Breast epithelium (tissue), 4 donors: ENCODE measurements at places on chromosomes 3 and 15.

DNA sequence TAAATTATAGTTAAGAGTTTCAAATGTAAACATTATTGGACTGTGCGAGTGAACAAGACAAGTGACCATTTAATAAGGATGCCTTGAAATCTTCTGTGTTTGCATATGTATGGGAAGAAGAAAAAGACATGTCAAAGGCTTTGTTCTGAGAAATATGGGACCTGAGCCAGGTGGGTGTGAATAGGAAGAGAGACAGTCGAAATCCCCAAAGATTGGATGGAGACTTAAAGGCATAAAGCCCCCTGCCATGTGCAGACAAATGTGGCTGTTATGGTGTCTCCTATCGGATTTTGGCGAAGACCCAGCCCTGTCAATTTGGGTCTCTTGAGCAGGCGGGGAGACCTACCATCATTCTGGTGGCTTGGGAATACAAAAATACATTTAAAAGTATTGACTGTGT, 16.9 kb downstream of the FXR1 start:
- DNase-seq = no peak

DNA sequence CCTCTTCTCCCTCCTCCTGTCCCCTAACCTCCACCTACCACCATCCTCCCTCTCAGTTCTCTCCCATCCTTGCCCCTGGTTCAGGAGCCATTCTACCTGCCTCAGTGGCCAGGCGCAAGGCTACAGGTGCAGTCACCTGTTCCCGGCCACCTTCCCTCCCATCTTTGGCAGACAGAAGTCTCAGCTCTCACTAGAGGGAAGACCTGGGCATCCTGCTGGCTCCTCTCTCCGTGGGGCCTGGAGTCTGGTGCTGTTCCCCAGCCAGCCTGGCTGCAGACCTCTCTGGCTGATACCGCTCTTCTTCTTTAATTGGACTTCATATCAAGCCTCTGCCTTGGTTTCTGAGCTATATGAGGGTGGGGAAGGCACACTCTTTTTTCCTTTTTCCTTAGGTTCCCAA, 53.0 kb upstream of the SLC6A1 start:
- no peak for DNase-seq

DNA sequence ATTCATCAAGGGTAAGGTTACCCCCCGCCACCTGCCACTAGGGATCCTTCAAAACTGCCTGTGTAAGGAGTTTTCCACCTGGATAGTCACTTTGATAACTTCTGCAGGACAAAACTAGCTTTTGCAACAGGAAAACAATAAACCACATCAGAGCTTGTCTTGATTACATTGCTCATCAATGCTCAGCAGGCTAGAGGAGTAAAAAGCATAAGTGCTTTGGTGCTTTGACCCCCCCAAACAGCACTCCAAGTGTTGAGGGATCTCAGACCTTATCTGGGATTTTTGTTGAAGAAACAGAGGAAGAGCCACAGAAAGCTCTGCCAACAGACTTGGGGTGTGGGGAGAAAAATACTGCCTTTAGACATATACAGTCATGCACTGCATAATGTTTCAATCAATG, 10.8 kb upstream of the PHLDB2 start:
- no peak for DNase-seq

DNA sequence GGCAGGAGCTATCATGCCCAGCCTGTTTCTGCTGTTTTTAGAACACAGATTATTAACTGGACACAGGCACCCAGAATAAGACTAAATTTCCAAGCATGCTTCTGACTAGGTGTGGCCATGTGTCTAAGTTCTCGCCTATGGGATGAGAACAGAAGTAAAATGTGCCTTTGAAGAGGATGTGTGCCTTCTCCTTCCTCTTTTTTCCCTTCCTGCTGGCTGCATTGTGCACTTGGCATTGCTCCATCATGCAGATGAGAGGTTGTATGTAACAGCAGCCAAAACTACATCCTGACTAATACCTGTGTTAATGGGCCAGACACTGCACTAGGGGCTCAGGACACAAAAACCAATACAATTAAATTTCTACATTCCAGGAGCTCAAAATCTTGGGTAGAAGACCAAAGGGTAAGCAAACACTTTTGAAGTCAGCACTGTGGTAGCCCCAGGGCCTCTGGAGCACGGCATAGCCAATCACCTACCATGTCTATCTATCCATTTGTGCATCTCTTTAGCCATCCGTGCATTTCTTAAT, 40.9 kb upstream of the RNU6-1 start:
- DNase-seq = no peak

DNA sequence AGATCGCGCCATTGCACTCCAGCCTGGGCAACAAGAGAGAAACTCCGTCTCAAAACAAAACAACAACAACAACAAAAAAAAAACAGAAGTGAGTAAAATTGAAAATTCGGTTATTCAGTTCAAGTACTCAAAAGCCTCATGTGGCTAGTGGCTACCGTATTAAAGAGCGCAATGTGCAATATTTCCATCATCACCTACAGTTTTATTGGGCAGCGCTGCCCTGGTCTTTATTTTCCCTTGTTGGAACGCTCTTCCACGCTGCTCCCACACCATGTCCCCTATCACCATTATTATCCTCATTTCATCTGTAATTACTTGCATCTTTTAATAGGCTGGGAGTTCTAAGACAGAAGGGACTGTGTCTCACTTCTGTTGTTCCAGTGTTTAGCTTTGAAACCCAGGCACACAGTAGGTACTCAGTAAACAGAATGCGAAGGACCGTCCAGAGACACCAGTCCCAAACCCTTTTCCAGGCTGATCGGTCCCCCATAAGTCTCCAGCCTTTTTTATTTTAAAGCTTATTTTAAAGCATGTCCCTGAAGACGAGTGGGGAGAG, 423 bp upstream of the HACD3 start:
- DNase-seq = no peak

GRCh38 chr3:138384531-138384930, 36.2 kb downstream of the MRAS start:
- DNase-seq = no peak

- DNase-seq = no peak
Measured at GRCh38 chr15:77430213-77430612, 9.5 kb downstream of the HMG20A start.

DNA sequence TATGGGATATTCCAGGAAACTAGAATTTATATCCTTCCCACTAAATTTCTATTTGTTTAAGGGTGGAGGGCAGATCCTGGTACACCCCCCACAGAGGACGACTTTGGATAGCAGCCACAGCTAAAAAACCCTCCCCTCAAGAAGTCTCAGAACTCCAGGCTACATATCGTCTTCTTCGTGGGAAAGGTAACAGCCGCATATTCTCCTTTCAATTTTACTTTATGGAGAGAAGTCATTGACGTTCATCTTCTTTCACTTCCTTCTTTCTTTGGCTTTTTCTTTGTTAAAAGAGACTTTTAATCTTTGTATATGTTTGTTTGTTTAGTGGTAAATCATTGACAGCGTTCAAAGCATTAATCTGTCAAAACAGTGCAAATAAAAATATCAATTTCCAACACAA, 36.3 kb downstream of the TRIP4 start:
- DNase-seq = no peak

DNA sequence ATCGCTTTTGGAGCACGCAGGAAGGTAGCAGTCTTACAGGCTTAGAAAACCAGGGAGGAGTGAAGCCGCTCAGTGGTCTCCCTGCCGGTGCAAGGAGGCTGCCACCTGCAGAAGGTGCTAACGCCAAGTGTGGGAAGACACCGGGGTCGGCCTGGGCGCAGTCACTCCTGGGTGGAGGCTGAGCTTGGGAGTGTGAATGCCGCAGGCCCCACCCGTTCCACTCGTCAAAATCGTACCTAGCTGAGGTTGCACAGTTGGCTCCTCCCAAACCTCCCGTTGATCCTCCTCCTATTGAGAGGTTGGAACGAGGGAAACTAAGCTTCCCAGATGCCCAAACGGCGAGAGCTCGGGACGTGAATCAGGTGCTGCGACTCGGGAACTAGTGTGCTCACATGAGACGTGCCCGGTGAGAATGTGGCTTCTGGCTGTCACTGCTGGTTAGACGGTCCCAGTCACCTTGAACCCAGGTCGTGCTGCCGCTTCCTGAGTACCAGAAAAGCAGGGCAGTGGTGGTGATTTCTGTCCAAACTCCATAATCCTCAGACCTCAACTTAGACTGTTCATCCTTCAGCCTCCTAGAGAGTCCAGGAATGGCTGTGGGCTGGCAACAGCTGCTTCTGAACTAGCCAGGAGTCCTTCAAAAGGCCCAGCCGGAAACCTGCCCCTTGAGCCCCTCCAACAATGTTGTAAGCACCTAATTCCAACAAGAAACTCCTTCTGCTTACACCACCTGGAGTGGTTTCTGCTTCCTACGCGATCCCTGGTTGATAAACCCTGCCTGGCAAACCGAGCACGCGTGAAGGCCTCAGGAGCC, 156.0 kb downstream of the XXYLT1 start:
- no peak for DNase-seq

DNA sequence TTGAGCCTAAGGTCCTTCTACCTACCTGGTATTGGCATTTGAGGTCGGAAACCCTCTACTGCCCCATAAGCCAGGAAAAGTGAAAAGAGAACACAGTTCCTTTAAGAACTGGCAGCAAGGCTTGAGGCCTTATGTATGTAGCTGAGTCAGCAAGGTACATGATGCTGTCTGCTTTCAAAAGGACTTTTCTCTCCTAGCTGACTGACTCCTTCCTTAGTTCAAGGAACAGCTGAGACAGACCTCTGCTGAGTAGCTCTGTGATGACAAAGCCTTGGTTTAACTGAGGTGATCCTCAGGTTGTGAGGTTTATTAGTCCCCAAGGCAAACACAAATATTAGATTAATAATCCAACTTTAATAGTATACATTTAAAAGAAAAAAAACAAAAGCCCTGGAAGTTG, 45.8 kb downstream of the ADPGK start:
- no peak for DNase-seq

DNA sequence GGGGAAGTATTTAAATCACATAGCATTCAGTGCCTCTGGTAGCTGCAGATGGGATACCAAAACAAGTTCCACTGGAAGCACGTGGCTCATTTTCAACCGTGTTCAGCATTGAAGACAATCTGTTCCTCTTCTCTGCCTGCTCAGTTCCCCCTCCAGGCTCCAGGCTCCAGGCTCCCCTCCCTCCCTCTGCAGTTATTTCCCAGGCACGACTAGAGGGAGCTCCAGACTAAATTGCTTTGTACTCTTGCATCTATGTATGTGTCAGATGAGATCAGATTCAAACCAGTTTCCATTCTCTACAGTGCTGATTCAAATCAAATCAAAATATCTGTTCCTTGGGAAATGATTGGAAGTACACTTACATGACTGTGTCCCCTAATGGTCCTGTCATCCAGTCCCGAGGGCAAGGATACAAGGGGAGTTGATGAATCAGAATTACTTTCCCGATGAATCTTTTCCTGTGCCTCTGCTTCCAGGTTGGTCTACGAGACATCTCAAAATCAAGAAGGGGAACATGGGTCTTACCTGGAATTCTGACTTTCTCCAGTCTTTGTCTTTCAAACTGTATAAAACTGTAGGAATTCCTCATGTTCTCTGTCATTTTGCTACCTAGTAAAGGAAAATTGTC, 600.5 kb downstream of the EDEM1 start:
- DNase-seq = peak; percentile 19

- no peak for DNase-seq
Measured at GRCh38 chr3:18363338-18363737, 61.8 kb downstream of the SATB1 start.

GRCh38 chr3:134675726-134676256, 25.0 kb upstream of the KY start:
- DNase-seq = no peak

DNA sequence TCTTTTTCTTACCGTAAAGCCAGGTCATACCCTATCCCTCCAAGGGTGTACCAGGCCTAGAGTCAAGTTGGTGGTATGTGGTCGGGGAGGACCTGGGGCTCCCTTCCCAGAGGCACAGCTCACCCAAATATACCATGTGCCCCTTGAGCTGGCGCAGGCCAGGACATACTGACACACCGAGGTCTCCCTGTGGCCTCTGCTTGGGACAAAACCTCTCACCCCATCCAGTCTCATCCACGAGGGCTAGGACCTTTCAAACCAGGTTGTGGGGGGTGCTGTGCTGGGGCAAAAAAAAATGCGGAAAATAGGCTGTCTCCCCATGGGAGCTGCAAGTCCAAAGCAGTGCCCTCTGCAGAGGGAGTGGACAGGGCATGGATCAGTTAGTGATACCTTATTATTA, 22.8 kb downstream of the PTH1R start:
- no peak for DNase-seq

- no peak for DNase-seq
Measured at GRCh38 chr15:25439369-25439836, 579 bp upstream of the UBE3A start.

DNA sequence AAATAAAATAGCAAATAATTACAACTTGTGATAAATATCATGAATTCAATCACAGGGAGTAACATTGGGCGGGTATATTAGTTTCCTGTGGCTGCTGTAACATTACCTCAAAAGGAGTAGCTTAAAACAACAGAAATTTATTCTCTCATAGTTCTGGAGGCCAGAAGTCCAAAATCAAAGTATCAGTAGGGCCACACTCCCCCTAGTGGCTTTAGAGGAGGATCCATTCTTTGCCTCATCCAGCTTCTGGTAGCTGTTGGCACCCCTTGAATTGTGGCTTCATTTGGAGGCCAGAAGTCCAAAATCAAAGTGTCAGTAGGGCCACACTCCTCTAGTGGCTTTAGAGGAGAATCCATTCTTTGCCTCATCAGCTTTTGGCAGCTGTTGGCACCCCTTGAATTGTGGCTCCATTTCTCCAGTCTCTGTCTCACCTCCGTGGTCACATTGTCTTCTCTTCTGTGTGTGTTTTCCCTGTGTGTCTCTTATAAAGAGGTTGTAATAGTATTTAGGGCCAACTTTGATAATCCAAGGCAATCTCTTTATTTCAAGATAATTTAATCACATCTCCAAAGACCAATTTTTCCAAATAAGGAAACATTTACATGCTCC, 3.1 kb upstream of the CFAP20DC start:
- DNase-seq = no peak

DNA sequence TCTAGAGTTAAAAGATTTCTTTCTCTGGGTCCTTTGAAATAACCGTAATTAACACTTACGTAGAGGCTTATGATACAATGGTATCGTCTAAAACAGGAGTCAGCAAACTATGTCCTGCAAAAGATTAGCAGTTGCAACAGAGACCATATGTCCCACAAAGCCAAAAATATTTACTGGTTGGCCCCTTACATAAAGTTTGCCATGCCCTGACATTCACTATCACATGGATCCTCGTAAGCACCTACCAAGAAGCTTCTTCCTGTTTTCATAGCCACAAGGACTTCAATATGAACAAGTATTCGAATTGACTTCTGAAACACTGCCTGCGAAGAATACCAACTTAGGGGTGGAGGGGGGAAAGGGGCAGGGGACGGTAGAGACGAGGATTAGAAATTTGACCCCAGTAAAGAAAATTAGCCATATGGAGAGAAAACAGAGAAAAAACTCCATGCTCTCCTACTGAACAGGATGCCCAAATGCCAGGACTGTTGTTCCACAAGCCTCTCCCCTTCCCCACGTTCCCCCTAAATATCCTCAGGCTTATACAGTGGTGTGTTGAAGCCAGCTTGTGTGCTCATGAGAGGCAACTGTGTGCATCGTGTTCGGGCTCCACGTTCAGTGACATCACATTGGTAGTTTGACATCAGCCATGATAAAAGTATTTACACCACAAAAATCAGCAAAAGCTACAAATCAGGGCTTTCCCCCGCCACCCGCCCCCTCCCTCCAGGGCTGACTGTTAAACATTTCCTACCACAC, 144.1 kb upstream of the HES1 start:
- DNase-seq = no peak

GRCh38 chr3:185409957-185410356, 47.0 kb downstream of the MAP3K13 start:
- no peak for DNase-seq

- DNase-seq = no peak
Measured at GRCh38 chr15:84817466-84818081, 418 bp downstream of the ALPK3 start.
